ENCODE measurements at places on chromosomes 7 and 10.

DNA sequence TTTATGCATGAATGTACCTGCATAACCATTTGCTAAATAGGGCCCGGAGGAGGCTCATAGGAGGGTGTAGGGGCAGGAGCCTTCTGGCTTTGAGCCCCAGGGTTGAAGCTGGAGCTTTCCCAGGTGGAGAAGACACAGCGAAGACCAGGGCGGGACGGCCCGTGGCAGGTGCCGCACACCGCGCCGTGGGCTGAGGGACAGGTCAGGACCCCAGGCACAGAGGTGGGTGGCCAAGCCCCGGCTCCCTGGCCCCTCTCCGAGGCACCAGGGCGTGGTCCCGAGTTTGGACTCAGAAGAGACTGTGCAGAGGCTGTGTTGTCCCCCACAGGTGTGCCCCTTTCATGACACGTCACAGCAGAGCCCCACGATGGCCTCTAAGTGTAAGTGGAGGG, 56.5 kb downstream of the PWWP2B start:
- peak overlapping the region; percentile 31 for H3K4me3 ChIP-seq
- no peak overlapping the region for H3K27ac ChIP-seq
- no peaks in the 10 kb centered on the region for H3K27me3 ChIP-seq
- H3K36me3 ChIP-seq, result no peaks in the 10 kb centered on the region
- DNase-seq, result no peak
- H3K4me1 ChIP-seq, result peaks cover 8% of the 10 kb centered on the region

DNA sequence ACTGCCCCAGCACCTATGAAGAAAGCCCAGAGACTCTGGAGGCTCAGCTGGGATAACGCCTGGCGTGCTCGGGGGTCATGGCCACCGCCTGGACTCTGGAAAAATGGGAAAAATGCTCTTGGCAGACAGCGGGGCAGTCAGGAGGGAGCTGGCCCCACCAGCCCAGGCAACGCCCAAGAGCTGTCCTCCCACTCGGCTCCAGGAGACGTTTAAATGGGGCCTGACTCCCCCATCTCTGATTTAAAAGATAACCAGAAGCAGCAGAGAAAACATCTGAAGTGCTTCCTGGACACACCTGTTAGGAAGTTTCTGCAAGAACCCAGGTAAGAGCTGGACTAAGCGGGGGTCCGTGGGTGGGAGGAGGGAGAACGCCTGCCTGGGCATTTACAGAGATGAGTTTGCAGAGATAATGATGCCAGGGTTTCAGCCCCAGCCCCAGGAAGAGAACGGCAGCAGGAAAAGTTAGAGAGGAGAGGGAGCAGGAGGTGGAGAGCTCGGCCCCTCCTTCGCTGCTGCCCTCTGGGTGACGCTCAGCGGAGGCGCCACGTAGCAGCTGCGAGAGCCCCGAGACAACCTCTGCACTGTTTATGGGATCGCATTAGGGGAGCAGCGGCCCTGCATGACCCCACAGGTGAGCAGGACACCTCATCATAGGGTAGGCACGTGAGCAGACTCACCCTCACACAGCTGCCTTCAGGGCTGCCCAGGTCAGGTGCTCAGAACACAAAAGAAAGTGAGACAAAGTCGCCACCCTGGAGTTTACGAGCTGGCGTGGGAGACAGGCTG, 83.5 kb upstream of the INSIG1 start:
- no peak overlapping the region for H3K4me3 ChIP-seq
- H3K27ac ChIP-seq, result no peak overlapping the region
- H3K36me3 ChIP-seq, result no peaks in the 10 kb centered on the region
- 0 out of 2 replicates have a peak, but pooled peaks cover 4% of the 10 kb centered on the region for H3K27me3 ChIP-seq
- H3K4me1 ChIP-seq, result no peaks in the 10 kb centered on the region

GRCh38 chr10:78771260-78771659, 297.5 kb upstream of the ZMIZ1 start:
- no peaks in the 10 kb centered on the region for H3K27me3 ChIP-seq
- H3K27ac ChIP-seq, result no peak overlapping the region
- H3K4me3 ChIP-seq, result no peak overlapping the region
- no peaks in the 10 kb centered on the region for H3K36me3 ChIP-seq

DNA sequence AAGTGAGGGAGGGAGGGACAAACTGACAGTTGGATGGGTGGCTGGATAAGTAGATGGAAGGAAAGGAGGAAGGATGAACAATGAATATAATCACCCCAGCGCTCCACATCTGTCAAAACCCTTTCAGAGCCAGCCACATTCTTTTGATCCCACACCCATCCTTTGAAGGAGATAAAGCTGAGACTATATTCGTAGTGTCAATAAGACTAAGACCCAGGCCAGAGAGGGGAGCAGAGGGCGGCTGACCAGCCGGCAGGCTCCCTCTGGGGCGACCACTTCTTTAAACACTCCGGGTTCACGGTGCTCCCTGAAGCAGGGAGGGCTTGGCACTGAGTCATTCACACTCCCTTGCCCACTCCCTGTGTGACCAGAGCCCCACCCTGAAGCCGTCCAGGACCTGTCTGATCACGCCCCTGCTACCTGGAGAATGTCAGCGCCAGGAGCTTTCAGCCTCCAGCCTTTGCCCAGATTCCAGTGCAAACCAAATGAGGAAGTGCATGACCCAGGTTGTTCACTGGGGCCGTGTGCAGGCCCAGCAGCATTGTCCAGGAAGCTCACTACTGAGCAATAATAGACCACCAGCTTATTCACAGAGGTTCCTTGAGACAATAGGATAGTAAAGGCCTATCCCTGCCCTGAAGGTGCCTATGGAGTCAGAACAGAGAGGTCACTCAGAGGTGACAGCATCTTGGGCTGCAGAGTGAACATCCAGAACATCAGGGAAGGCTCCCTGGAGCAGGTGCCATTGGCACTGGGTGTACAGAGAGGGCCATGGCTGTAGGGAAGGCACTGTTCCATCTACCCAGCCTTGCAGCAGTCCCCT, 34.4 kb downstream of the UNC5B start:
- H3K27me3 ChIP-seq, result peaks cover 15% of the 10 kb centered on the region
- no peaks in the 10 kb centered on the region for H3K36me3 ChIP-seq
- no peaks in the 10 kb centered on the region for H3K4me1 ChIP-seq
- no peak for DNase-seq

GRCh38 chr7:70607759-70608158, 524.2 kb upstream of the GALNT17 start:
- no peak overlapping the region for H3K4me3 ChIP-seq
- no peaks in the 10 kb centered on the region for H3K4me1 ChIP-seq
- H3K36me3 ChIP-seq, result no peaks in the 10 kb centered on the region
- no peak for DNase-seq
- H3K27ac ChIP-seq, result no peak overlapping the region
- H3K27me3 ChIP-seq, result no peaks in the 10 kb centered on the region

DNA sequence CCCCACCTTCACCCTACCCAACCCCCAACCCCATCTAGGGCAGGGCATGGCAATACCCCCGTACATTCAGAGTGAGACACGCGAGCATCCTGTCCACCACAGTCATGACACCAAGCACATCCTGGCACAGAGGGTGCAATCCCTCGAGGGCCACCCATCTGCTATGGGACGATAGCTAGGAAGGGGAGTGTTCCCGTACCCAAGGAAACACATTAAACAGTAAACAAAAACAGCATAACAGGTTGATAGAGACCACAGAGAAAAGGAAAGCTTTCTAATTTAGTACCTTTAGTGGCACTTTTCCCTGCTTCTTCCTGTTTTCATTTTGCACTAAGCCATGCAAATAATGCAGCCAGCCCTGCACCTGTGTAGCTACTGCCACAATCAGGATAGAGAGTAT, 2.3 kb upstream of the SMKR1 start:
- no peak overlapping the region for H3K27ac ChIP-seq
- no peak overlapping the region for H3K4me3 ChIP-seq
- H3K36me3 ChIP-seq, result no peaks in the 10 kb centered on the region
- DNase-seq, result peak; percentile 2
- no peaks in the 10 kb centered on the region for H3K4me1 ChIP-seq

GRCh38 chr7:108972004-108972403, 402.3 kb downstream of the DNAJB9 start:
- no peaks in the 10 kb centered on the region for H3K36me3 ChIP-seq
- no peak overlapping the region for H3K27ac ChIP-seq
- no peak overlapping the region for H3K4me3 ChIP-seq
- H3K27me3 ChIP-seq, result no peaks in the 10 kb centered on the region
- DNase-seq, result no peak
- H3K4me1 ChIP-seq, result no peaks in the 10 kb centered on the region

GRCh38 chr10:18949391-18949790, 99.2 kb upstream of the MALRD1 start:
- H3K36me3 ChIP-seq, result no peaks in the 10 kb centered on the region
- no peaks in the 10 kb centered on the region for H3K27me3 ChIP-seq
- no peaks in the 10 kb centered on the region for H3K4me1 ChIP-seq
- H3K27ac ChIP-seq, result no peak overlapping the region

- no peak overlapping the region for H3K27ac ChIP-seq
- no peak overlapping the region for H3K4me3 ChIP-seq
- no peaks in the 10 kb centered on the region for H3K27me3 ChIP-seq
Measured at GRCh38 chr7:69819333-69819705, 221.0 kb downstream of the AUTS2 start.

GRCh38 chr10:78937800-78938694, 130.7 kb upstream of the ZMIZ1 start:
- no peaks in the 10 kb centered on the region for H3K36me3 ChIP-seq
- no peak for DNase-seq
- no peak overlapping the region for H3K27ac ChIP-seq
- no peaks in the 10 kb centered on the region for H3K4me1 ChIP-seq
